ENCODE measurements at places on chromosomes 6 and 20. TPM values are rescaled to one million over a fixed set of nuclear protein-coding genes. Genes with fewer than 3 reads are reported as not detected.

The ARHGAP18 gene
- 2.3 TPM for polyA plus RNA-seq

The FAM83D gene
- 0.93 TPM for polyA plus RNA-seq

The PRKN gene
- 2.6 TPM for polyA plus RNA-seq

DNA sequence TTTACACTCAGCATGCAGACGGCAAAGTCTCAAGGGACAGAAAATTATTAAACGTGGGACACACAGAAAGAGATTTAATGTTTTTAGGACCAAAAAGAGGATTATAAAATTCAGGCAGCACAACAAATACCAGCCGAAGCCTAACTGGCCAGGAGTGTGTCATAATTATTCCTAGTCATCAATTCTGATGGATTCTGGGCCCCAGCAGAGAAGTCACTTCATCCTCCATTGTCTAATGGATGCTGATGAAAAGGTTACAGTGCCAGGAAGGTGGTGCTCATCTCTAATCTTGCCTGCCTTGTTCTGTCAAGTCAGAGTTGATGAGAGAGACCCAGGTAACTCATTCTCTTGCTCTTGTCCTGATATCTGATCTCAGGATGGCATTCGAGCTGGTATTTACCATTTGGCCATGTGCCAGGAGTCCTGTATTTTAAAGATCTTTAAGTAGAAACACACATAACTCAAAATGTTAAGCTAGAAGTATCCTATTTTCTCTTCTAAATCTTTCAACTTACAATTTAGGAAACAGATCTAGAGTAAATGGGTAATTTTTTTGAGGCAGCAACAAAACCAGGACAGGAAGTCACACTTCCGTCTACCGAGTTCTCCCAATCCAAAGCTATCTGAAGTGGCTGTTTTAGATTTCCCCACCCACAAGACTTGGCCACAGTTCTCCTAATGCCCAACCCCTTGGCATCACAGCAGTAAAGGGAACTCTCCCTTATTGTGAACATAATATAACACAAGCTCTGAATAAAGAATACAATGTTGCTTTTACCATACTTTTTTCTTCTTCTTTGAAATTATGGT is 50.0 kb downstream of the ADAT2 start:
- no peak for DNase-seq

GRCh38 chr6:91358986-91359385 is 772.1 kb upstream of the MAP3K7 start:
- no peak for DNase-seq

DNA sequence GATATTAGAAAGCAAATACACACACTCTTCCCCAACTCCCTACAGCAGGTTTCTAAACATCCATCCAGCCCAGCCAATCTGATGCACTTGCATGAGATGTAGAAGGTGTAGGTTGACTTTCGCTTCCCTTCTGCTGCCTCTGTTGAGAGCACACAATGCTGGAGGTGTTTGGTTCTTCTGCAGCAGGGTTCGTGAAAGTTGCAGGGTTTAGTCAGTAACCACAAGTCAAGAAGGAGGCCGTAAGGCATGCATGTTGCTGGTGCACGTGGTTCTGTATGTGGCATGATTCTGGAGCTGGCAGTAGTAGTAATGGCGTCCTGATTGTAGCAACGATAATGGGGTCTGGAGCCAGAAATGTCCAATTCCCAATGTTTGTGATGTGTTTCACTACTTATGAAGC is 53.0 kb downstream of the DEK start:
- DNase-seq: no peak

DNA sequence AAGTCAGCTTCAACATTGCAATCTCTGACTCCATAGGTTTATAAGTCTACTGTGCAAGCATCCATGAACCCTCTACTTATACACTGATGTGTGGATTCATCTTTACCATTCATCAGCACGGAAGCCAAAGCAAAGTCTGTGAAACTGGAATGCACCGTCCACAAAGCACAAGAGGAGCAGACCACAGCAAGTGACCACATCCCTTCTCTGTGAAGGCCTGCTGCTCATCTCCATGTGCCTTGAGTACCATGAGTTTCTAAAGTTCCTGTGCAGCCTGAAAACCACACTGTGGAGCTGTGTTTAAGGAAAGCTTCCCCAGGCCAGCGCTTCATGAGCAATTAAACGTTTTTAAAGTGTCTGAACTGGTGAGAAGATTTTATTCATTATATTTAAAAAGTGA is 20.0 kb downstream of the GABRR1 start:
- no peak for DNase-seq

GRCh38 chr6:71886184-71887005 is at the start of gene RIMS1:
Gene RIMS1 (plus strand): TSS chr6:71886550. CDS start chr6:71887024, 474 bp downstream.
- DNase-seq: no peak

Data from CD4-positive, alpha-beta memory T cell (primary cell).